Osteoblast (primary cell): ENCODE measurements at places on chromosomes 16 and 17. TPM values are rescaled to one million over a fixed set of nuclear protein-coding genes. Genes with fewer than 3 reads are reported as not detected.
A peak's percentile ranks its signal among the peaks of the same experiment; 100 is the strongest.

The NPIPA5 gene
- 3.2 and 5.4 TPM in 2 replicates for total RNA-seq

The CES3 gene
- total RNA-seq, result 0.29 TPM in 1 of 2 replicates, not detected in the other

DNA sequence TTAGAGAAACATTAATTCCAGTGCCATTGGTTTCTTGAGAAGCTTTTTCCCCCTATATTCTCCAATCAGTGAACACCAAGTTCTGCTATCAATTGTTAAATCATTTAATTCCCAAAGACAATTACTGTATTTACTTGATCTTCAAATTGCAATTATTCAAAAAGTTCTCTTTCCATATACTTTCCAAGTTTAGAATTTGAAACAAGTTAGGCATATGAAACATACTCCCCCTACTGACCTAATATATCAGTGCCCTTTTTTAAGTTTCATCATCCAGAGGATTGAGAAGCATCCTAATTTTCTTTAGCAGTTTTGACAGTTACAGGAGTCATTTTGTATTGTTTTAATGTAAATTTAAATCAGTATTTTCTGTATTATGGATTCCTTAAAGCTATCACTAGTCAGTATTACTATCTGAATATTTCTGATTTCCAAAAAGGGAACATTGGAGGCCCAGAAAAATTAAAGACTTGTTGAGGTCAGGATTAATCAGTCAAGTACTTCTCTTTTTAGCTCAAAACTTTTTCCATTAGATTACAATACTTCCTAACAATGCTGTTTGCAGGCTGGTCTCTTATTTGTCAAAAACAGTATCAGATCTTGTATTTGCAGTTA lies 16.3 kb downstream of the MEIOC start:
- DNase-seq, result peak; percentile 84

- no peak for DNase-seq
Observed at GRCh38 chr17:40912486-40913210, 24.8 kb downstream of the KRT23 start.

DNA sequence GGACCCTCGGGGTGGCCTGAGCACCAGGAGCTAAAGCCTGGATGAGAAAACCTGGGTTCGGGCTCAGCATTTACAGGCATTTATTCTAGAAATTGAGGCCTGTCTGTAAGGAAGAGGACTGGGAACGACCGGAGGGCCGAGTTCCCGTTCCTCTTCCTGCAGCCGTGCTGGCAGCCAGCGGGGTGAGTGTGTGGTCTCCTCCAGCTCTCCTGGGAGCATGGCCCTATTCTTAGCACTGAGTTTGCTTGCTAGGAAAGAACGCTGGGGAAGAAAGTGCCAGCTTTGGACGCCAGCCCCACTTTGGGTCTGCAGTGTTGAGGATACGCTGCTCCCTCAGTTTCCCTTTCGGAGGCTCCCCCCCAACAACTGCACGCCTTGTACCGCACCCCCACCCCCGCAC lies 49.6 kb downstream of the MGAT5B start:
- DNase-seq, result peak; percentile 91

DNA sequence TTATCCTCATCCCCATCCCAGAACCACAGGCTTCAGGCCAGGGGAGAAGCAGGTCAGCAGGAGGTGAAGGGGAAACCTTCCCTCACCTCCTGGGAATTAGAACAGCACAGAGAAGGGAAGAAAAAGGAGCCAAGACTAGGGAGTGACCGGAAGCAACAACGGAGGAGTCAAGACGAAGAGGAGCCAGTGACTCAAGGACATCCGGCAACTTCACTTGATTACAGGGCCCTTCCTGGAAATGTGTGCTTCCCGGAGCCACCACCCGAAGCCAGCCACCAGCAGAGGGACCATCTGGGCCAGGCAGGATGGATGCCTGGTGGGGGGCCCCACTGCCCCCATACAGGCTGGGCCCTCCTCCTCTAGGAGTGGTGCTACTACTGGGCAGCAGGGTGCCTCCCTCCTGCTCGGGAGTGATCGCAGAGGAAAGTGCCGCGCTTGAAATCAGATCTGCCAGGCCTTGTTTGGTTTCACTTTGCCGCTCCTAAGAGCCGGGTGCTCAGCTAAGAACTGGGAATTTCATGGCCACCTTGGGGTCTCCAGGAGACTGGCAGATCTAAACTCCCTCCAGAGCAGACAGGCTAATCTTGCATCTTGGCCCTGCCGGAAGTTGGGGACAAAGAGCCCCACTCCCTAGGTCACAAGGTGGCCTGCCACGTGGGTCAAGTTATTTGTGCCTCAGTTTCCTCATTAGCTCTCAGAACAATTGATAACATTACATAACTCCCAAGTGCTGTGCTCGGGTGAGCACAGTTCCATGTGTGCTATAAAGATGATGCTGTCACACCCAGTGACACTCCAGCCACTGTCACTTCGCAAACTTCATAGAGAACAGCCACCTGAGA lies 6.6 kb downstream of the CDC42EP4 start:
- peak; percentile 93 for DNase-seq

The C17orf100 gene
- 0.29 and 0.72 TPM in 2 replicates for total RNA-seq

The PPP1R1B gene
- total RNA-seq, result not detected in 2 replicates

GRCh38 chr17:63571632-63572310 lies 21.5 kb downstream of the DCAF7 start:
- DNase-seq, result no peak

- no peak for DNase-seq
Observed at GRCh38 chr16:71242036-71242435, 11.5 kb upstream of the HYDIN start.

GRCh38 chr16:31063495-31063842 lies 10.6 kb downstream of the ZNF668 start:
- peak; percentile 29 for DNase-seq

GRCh38 chr17:81871387-81872230 lies 472 bp upstream of the ARHGDIA start:
- peak; percentile 100 for DNase-seq

DNA sequence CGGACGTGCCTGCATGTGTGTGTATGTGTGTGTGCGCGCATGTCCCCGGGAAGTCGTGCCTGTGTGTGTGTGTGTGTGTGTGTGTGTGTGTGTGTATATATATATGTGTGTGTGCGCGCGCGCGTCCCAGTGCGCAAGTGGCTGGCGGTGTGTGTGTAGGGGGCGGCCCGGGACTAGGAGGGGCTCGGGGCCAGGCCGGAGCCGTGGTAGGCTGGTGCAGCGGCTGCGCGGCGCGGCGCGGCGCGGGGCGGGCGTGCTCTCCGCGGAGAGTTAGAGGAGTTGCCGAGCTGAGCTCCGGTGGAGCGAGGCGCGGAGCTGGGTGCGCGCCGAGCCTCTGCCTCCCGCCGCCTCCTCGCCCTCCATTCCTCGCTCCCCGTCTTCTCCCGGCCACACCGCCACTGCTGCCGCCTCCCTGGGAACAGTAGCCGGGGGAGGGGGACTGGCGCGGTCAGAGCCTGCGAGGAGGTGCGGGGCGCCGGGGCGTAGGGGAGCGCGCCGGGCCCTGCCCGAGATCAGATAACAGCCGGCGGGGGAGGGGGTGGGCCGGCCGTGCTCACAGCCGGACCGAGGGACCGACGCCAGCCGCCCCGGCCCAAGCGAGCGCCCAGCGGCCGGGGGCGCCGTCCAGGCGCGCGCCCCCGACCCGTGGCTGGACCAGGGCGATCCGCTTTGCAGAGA lies at the start of gene KCNJ12:
Gene KCNJ12 (plus strand): TSS at position 277 of the 678 bp plus-strand sequence. CDS start 38,986 bp downstream, outside the sequence.
- no peak for DNase-seq

DNA sequence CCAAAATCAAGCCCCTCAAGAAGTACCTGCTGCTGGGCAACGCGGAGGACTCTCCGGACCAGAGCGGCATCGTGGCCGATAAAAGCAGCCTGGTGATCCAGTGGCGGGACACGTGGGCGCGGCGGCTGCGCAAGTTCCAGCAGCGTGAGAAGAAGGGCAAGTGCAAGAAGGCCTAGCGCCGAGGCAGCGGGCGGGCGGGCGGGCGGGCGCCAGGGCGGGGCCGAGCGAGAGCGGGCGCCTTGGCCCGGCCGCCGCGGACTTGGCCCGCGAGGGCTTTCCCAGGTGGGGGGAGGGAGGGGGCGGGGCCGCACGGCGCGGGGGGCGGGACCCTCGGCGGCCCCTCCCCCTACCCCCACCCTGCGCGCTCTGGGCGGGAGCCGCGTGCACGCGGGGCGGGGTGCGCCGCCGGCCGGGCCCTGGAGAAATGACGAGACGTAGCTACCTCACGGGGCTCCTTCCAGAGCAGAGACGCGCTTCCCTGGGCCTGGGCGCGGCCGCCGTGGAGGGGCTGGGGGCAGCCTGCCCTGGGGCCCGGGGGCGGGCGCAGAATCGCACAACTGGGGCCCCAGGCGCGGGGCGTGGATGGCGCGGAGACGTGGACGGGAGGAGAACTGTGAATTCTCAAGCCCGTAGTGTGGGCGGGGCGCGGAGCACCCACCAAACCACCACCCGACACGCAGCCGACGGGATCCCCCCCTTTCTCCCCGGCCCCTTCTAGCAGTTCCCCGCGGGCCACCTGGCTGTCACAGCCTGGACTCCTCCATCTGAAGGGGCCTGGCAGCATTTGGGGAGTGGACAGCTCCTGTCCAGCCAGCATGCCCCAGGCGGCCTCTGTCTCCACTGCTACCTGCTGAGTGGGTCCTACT lies 218.7 kb downstream of the NTN1 start:
- peak; percentile 99 for DNase-seq

The TLE7 gene
- total RNA-seq, result not detected in 2 replicates

The TMEM238L gene
- total RNA-seq, result not detected in 2 replicates

- no peak for DNase-seq
Observed at GRCh38 chr17:16013943-16014407, 14.4 kb downstream of the TTC19 start.

DNA sequence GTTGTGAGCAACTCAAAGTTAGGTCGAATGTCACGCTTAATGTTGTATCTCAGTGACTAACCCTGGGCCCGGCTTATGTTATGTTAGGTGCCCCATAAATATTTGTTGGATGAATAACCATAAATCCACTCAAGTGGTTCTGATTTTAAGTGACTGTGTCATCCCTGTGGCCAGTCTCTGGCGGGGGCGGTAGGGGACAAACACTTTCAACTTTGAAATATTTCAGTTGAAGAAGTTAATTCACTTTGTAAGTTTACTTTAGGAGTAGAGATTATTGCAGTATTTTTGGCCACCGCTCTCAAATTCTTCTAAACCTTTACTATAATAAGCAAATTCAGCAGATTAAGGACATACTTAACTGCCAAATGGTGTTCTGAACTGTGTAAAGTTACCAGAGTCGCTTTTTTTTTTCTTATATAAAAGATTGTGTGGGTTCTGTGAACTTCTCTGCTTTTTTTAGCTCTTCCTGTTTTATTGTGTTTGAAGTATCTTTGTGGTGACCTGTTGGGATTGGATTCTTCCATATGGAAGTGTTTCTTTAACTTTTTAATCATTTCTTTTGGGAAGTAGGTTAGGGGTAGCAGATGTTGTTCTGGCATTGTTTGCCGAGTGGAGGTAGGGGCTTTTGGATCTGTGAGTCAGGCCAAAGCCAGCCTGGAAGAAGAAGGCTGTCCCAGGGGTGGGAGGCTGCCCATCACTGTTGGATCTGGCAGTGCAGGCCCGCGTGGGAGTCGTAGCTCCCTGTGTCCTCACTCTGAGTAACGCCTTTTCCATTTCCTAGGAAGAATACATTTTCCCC lies 61.4 kb upstream of the TBX2 start:
- DNase-seq, result no peak

The SOST gene
- total RNA-seq, result not detected in 2 replicates

DNA sequence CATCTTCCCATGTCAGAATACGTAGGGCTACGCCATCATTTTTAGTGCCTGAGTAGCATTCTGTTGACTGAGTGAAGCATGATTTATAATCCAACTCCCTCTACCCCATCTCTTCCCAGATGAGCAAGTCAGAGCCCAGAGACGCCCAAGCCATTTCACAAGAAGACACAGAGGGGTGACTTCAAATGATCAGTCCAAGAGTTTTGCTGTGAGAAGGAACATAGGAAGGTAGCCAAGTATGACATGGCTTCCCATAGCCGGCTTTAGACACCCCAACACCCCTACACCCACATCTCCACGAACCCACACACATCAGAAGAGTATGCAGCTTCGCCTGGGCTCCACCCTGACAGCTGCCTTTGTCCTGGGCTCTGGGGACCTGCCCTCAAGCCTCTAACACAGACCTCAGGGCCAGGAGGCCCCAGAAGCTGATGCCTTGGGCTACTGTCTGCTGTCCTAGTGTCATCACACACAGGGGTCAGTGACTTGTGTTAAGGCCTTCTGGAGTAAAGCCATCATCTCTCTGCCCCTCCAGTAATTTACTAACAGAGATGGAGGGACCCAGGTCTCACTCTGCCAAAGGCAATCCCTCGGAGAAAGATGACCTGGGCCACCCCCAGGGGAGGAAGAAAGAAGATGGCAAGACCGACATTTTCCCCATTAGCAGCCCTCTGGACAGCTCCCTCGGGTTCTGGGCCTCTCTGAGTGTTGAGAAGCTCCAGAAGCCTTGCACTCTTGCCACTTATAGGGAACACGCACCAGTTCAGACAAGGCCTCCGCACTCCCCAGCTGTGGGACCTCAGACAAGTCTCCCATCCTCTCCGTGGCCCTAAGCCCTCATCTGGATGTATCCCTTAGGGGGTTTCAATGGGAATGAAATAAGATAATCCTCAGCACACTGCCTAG lies 38.7 kb upstream of the MRPS23 start:
- DNase-seq, result no peak

GRCh38 chr16:83682116-83682867 lies 125.5 kb upstream of the HSBP1 start:
- no peak for DNase-seq

The CMTM1 gene
- total RNA-seq, result 4.0 and 4.1 TPM in 2 replicates

The ERN2 gene
- total RNA-seq, result 0.29 TPM in 1 of 2 replicates, not detected in the other

GRCh38 chr16:87098976-87099720 lies 218.0 kb downstream of the C16orf95 start:
- DNase-seq, result no peak

DNA sequence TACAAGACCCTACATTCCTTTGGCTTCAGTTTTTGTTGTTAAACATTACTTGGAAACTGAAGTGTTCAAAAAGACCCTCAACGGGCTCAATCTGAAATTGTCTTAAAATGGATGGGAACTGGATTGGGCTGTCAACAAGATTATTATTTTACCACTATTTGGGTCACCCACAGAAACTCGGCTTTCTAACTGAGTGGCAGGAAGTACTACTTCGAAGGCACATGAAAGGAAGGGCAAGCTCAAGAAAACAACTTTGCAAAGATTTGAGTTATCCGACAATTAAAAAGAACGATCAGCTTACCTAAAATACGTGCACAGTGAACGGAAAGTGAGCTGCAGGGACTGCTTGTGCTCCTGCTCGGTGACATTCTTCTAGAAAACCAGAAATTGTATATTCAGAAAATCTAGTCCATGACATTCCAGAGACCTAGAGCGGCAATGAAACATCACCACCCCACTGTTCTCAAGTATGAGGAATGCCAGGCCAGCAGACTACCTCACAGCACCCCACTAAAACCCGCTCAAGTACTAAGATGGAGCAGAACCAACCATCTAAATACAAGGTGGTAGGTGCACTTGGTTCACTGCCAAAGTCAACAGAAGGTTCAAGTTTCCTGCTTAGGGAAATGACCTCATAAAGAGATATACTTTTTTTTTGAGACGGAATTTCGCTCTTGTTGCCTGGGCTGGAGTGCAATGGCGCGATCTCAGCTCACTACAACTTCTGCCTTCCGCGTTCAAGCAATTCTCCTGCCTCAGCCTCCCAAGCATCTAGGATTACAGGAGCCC lies 60.5 kb downstream of the ZZEF1 start:
- peak; percentile 15 for DNase-seq

The HOXB5 gene
- total RNA-seq, result not detected in 2 replicates
